ENCODE measurements at places on chromosomes 4 and X.

DNA sequence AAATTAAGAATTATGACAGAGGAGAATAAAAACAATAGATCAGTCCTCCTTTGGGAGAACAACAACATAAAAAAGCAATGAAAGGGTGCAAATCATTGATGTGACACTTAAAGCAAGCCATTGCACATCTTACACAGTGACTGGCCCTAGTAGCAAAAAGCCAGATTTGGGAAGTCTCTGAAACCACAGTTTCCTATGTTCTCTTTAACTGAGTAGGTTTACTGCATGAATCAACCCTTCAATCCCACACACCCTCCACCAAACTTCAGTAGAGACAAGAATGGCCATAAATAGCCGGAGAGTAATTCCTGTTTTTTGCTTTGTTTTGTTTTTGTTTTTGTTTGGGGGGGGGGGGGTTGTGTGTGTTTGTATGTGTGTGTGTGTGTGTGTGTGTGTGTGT is 180.8 kb downstream of the VEGFC start:
- no peak for DNase-seq

DNA sequence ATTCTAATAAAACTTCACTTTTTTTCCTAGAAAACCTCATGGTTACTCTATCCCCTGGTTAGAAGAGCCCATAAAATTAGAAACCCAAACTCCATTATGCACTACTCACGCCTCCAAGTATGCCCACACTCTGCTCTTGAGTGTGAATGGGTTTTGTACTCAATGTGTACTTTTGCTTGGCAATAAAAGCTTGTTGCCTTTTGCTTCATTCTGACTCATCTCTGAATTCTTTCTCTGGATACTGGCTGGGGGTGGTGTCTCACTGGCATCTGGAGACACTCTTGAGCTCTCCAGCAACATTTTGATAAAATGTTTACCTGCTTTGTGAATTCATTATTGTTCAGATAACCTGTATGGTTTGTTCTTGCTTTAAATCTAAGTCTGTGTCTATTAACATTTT is 963.3 kb downstream of the TRAM1L1 start:
- DNase-seq = no peak

DNA sequence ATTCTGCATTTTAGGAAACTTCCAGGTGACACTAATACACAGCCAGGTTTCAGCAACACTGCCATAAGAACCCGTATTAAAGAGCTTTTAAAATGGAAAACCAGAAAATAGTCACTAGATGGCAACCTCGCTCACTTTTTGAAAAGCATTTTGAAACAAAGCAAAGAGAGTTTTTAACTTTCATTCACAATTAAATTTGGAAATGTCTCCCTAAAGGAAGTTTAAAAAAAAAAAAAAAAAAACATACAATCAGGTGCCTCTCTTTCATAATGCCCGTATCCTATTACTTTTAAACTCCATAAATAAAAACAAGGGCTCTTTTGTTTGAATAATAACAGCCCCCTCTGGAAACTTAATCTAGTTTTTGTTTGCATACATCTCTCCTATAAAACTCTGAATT is 20.3 kb downstream of the MEPE start:
- DNase-seq = no peak

GRCh38 chr4:128921954-128922353 is 112.5 kb downstream of the JADE1 start:
- DNase-seq = no peak

DNA sequence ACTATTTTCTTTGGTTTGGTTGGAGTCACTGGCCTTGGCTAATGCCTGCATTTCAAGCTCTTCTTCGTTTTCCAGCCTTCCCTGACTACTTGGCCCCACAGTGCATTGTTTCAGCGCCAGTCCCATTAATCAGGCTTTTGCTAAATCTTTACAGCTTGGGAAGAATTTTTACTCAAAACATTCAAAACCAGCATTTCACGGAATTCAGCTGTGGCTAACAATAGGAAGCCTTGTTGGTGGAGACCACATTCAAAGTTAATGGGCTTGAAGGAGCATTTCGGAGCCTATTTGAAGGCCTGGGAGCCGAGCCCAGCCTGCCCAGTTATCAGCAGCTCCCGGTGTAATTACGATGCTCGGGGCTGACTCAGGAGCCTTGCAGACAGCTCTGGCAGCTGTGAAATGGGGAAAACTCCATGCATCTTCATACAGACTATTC is 30.8 kb upstream of the VCX2 start:
- no peak for DNase-seq

GRCh38 chr4:147378780-147379179 is 102.1 kb upstream of the EDNRA start:
- no peak for DNase-seq

DNA sequence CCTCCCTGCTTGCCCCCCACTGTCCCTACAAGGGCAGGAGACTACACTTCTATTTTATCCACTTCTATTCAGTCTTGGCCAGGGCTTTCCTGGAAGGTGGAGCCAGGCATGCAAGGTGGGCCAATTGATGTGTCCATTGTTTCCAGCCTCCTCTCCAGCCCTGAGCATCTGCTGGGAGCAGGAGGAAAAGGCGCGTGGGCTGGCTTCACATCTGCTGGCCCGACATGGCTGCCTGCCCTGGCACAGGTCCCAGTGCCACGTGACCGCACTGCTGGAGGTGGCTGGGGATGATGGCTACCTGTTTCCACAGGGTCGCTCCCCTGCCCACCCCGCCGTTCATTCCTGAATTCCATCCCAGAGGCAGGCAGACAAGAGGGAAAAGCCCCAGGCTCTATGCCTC is 247.7 kb downstream of the AFAP1 start:
- no peak for DNase-seq

DNA sequence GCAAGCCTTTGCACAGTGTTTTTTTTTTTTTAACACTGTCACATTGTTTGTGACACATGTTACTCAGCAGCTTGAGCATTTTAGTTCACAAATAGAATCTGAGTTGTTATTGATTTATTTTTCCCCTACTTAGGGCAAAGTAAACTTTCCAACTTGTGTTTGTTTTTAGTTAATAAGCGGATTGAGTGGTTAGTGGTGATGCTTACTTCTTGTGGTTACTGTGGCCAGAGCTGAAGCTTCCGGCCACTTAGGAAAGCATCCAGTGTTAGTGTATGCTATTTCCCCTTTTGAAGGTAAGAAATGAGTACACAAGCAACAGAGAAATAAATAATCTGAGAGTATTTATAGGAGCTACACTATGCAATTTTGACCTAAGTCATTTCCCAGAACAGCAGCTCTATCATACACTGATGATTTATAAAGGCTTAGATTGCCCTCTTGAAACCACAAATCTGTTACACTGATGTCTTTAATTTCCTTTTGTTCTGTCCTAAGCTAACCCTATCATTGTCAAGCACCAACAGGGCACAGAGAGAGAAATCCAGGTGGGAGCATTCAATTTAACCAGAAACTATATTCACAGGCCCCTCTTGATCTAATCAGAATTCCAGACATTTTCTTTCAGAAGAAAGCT is 2464.6 kb downstream of the PCDH7 start:
- DNase-seq = no peak

- DNase-seq = no peak
Measured at GRCh38 chrX:5648941-5649568, 579.6 kb downstream of the NLGN4X start.

- no peak for DNase-seq
Measured at GRCh38 chr4:140971077-140971792, 162.0 kb downstream of the RNF150 start.

GRCh38 chr4:10416441-10416840 is 40.8 kb downstream of the ZNF518B start:
- DNase-seq = no peak

- no peak for DNase-seq
Measured at GRCh38 chr4:110032603-110033002, 119.9 kb downstream of the EGF start.

DNA sequence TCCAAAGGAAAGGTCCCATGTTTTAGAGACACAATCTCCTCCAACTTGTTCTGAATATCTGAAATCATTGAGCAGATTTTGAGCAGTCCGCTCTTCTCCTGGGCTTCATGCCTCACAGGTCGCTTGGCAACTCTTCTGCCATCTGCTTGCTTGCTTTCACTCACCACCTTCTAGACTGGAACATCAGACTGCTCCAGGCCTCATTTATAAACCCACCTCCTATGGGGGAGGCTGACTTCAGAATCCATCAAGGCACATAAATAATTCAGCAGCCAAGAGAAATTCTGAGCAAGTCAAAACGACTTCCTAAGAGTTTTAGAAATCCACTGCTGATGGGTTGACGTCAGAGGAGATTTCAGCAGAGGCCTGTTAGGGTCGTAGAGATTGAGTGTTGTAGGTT is 64.1 kb downstream of the FAM184B start:
- no peak for DNase-seq

DNA sequence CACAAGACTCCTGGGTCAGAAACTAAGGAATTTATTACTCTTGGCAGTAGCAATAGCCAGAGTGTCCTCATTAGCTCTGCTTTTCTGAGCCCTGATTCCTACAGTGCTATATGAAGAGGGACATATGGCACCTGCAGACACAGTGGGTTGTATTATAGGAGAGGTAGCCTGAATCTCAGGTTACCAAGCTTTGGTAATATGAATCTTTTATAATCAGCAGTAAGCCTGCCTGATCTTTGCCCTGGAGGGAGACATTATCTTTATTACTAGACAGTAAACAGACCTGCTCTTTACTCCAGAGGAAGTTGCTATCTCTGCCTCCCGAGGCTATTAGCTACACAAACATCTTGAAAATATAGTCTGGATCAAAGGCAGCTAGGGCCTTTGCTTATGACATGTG is 62.5 kb upstream of the HOPX start:
- no peak for DNase-seq

GRCh38 chr4:94676970-94677369 is 80.8 kb upstream of the BMPR1B start:
- no peak for DNase-seq

GRCh38 chr4:4859799-4860599 is 534 bp downstream of the MSX1 start:
- no peak for DNase-seq

GRCh38 chr4:18049446-18049845 is 27.9 kb upstream of the LCORL start:
- no peak for DNase-seq

DNA sequence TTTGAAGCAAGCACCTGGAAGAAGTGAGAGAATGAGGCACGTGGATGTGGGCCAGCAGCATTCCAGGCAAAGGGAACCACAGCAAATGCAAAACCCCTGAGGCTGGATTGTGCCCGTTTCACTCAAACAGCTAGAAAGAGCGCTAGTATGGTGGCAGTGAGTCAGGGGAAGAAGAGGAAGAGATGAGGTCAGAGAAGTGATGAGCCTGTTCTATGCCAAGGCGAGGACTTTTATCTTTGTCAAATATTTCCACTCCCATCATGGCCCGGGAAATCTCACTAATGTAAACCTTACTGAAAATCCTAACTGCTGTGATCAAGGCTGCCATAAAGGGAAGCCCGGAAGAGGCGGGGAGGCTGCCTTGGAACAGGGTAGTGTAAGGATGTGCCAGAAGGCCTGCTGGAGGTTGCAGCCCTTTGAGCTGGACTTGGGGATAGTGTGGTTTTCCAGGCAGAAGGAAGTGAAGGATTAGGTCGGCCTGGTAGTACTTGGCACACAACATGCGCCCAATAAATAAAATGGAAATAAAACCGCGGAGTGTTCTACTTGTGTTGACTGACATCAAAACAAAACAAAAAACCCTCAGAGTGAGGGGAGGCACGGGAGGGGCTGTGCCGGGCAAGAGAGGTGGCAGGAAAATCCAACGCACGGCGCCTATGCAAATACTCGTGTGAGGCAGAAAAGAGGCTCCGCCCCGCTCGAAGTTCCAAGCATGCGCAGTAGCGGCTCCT is 1.2 kb upstream of the CDK16 start:
- DNase-seq = no peak

GRCh38 chr4:165355900-165356300 is 22.9 kb upstream of the CPE start:
- DNase-seq = no peak

DNA sequence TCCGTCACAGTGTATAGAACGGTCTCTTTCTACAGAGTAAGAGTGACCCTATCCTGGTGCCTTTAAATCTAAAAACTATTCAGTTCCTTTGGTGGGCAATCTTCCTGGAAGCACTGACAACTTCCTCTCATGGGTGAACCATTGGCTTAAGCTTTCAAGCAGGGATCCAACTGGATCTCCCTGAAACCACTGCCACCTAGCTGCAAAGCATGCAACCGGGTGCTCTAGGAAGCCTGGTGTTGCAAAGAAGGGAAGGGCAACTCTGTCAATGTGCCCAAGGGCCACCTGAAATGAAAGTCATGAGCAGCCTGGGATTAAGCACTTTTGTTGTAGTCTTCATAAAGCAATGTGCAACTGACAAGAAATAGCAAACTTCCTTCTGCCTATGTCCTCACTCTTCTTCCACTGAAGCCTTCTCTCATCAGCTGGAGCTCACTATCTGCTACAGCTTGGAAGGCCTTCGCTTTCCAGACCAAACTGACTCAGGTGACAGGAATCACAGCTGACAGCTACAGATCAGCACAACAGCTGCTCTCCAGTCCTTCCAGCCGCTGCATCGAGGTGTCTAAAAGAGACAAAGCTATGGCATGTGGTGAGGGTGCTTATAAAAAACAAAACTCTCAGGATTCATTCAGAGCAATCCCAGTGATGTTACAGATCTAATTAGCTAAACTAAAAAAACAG is 46.1 kb downstream of the SETD7 start:
- DNase-seq = no peak

- DNase-seq = no peak
Measured at GRCh38 chr4:174674305-174674840, 152.1 kb upstream of the HPGD start.

DNA sequence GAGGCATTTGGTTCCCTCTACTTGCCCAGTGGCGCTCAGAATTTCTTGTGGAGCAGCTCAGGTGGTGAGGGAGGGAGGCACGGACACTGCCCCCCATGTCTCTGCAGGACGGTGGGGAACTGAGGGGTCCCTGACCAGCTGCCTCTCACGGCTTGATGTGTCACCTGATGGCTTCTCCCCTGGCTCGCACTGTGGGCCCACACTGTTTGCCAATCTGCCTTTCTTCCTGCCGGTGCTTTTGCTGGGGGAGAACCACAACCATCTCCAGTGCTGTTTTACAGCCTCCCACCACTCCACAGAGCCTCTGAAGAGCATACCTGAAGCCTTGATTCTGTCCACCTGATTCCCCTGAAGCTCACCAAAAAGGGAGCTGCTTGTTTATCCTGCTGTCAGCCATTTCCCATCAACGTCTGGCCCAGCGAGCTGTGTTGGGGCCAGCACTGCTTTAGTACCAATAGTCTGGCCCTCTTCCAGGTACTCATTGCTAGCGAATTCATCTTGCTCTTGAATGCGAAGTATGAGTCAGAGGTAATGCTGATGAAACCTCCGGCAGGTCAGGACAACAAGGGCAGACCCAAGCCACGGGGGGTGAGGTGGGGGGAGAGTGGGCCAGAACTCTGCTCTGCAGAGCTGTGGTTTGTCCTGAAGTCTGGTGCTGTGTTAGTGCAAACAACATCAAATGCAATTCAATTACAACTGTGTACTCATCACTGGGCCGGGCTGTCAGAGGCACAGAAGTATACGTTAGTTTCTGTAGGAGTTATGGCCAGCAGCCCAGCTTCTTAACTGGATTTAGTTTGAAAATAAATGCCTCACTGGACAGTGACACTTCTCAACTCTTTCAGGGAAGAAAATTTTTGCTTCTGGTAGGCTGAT is 208.3 kb upstream of the JADE1 start:
- DNase-seq = no peak

- no peak for DNase-seq
Measured at GRCh38 chr4:140635606-140636005, 66.8 kb upstream of the UCP1 start.

Measured in stimulated activated CD4-positive, alpha-beta T cell treated with anti-CD3 and anti-CD28 coated beads, Interleukin-12 subunit alpha, Interleukin-12 subunit beta, amount 100 ng/mL, for 24 hours (primary cell).